ENCODE measurements at places on chromosomes 3 and 15.

DNA sequence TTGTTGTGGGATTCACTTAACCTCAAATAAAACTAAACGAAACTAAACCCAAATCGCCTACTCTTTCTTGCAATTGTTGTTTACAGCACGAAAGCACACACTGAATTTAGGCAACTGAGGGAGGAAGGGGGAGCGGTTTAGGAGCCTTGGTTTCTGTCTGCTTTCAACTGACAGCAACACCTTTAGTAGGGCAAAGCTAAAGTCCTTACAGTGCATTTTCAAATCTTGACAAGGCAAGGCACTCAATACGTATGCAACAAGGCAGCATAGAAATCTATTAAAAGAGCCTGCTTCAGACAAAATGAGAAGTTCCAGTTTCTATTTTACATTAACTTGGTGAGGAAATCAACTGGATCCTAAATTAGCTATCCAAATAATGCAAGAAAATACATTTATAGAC lies 174.6 kb downstream of the CHST2 start:
- peak; percentile 13 for DNase-seq

DNA sequence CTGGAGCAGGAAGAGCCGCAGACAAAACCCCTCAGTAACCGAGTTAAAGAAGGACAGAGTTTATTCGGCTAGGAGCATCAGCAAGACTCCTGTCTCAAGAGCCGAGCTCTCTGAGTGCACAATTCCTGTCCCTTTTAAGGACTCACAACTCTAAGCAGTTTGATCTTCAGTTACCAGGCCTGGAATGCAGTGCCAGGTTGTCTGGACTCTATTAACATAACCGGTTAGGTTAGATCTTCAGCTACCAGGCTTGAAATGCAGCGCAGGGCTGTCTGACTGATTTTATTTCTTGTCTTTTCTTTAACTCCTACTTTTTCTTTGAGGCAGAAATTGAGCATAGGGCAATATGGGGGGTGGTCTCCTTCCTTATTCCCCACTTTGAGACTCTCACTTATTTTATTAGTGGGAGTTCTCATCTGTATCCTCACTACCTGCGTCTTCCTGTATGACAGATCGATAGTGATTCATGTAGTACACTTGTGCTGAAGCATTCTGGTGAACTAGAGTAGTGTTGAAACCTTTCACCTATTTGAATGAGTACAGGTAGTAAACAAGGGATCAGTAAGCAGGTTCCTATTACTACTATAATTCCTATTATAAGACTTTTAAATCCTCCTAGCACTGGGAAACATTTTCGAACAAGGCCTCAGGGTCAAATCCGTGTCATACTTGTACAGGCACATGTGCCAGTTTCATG lies 325.0 kb downstream of the CGGBP1 start:
- DNase-seq: no peak

DNA sequence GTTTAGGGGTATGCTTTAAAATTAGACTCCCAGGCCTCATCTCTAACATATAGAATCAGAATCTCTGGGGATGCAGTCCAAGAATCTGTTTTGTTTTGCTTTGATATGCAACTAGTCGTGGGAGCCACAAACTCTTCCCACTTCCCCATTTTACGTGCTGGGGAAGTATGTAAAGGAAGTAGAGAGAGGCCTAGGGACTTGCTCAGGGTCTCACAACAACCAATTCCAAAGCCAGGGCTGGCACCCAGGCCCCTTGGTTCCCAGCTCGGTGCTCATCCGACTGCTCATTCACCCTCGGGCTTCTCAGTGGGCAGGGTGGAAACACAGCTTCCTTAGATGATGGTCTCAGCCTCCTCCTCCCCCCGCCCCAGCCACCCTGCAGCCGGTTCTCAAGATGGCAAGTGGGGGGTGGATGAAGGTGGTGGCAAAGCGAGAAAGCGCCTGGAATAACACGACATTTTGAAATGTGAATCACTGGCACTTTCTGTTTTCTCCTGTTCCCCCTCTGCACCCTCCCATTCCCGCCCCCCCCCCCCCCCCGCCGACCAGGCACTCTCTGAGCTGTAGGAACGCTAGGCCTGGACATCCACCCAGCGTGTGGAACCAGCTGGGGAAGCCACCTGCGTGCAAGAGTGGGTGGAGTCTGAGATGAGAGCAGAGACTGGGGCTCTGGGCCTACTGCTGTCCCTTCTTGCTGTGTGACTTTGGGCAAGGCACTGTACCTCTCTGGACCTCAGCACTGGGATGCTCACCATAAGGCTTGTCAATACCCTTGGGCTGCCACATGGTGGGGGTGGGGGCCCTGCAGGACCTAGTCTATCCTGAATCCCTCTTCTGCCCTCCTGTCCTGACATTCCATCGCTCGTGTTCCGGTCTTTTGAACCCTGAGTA lies 214.5 kb downstream of the RPLP1 start:
- DNase-seq: peak; percentile 77

- peak; percentile 59 for DNase-seq
Observed at GRCh38 chr3:38507120-38507519, 11.0 kb downstream of the EXOG start.

DNA sequence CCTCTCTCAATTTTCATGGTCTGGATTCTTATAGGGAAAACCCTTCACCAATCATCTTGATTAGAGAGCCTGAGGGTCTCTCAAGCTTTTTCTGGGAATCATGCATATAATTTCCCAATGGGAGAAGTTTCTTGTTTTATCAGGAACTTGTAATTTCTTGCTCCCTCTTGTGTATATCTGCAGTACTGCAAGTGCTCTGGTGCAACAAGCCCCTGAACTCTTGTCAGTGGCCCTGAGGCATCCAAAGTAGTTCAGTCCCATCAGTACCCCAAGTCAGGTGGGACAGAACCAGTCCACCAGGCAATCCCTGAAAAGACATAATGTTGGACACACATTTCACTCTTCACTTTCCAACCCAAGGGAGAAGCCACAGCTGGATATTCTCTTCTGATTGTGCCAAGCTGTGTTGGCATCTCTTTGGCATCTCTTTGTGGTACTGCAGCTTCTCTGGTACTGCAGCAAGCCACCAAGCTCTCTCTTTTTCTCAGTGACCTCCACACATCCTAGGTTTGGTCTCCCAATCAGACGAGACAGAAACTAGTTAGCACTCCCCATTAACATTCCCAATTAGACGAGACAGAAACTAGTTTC lies 214.5 kb downstream of the ZIC4 start:
- DNase-seq: no peak

DNA sequence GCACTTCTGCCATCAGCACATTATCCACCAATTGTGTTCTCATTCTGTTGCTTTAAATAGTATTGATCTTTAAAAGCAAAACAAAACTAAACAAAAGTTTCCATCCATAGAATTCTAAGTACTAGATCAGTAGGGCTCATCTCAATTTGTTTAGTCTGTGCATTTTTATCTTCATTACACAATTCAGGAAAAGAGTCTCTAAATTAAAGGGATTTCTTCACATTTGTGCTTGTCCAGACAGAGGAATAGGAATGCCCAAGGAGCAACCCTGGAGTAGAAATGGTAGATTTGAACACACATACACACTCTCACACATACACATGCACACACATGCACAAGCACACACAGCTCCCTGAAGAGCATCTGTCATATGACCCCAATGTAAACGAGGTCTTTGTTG lies 21.4 kb downstream of the LMCD1 start:
- DNase-seq: no peak

- no peak for DNase-seq
Observed at GRCh38 chr3:145739926-145740325, 421.1 kb downstream of the PLOD2 start.

DNA sequence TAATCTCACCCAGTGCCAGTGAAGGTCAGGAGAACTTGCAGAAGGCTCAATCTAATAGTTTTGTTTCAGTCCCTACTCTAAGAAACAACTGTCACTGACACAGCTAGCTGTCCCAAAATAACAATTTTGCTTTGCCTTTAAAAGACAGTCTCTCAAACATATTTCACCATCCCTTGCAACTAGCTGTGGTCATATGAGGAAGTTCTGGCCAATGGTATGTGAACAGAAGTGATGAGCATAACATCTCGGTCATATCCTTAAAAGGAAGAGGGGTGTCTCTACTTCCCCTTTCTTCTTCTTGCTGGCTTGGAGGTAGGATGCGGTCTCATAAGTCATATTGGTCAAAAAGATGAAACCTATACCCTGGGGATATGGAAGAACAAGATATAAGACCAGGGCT lies 198.1 kb downstream of the NEK10 start:
- no peak for DNase-seq

GRCh38 chr15:78212546-78213424 lies 21.6 kb downstream of the ACSBG1 start:
- no peak for DNase-seq

GRCh38 chr15:80199869-80200268 lies 47.1 kb downstream of the FAH start:
- no peak for DNase-seq

DNA sequence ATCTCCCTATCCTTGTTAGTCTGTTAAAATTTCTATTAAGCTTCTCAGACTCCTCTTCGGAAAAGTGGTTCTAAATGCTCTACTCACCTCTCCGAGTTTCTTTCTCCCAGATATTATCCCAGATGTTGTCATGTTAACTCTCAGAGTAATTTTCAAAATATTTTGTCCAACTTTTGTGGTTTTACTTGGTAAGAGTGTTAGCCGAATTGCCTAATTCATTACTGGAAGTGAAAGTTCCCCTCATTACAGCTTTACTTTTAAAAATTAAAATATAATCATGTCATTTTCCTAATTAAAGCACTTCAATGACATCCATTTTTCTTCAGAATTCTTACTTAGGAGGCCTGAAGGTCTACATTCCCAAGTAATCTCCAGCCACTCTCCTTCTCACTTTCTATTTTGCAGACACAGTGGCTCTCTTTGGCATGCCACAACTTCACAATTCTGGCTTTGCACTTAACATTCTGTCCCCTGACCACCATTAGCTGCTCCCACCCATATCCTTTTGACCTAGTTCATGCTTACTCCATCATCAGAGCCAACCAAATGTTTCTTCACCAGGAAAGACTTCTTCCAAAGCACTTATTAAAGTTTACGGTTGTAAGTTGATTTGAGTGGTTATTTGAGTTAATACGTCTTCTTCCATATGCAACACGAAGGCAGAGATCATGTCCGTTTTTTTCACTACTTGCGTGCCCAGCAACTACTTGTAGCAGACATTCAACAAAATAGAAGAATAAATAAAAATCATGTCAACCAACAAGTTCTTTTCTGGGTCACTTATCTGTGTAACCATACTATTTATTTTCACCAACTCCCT lies 10.2 kb upstream of the TIPARP start:
- no peak for DNase-seq

- DNase-seq: peak; percentile 17
Observed at GRCh38 chr3:75001330-75001729, 386.9 kb upstream of the CNTN3 start.

- no peak for DNase-seq
Observed at GRCh38 chr3:15102256-15102655, 3.3 kb upstream of the RBSN start.

- no peak for DNase-seq
Observed at GRCh38 chr15:91630090-91630489, 223.4 kb upstream of the SLCO3A1 start.

GRCh38 chr3:10498271-10498670 lies 7.1 kb downstream of the ATP2B2 start:
- no peak for DNase-seq

GRCh38 chr3:115698851-115699591 lies 75.7 kb downstream of the GAP43 start:
- no peak for DNase-seq

DNA sequence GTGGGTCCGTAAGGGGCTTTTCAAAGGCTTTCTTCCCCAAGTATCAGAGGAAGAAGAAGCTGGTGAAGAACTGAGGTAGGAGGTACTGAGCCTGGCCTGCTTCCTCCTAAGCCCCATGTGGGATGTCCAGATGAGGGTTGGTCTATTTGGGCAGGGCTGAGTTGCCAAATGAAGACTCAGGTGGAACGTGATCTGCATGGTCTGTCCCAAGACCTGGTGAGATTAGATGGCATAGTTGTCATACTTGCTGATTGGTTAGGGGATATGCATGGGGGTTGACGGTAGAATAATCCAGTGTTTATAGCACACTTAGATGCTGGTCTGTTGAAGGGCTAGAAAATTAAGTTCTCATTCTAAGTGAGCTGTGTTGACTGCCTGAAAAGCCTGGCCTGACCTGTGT lies 36.3 kb upstream of the BSN start:
- DNase-seq: no peak

- no peak for DNase-seq
Observed at GRCh38 chr3:98584547-98584946, 8.9 kb downstream of the CPOX start.

GRCh38 chr3:72287956-72288355 lies 503.0 kb upstream of the PROK2 start:
- DNase-seq: no peak

- DNase-seq: no peak
Observed at GRCh38 chr3:16311960-16312451, 47.0 kb downstream of the OXNAD1 start.

GRCh38 chr3:149299938-149300801 lies 33.3 kb downstream of the TM4SF18 start:
- DNase-seq: no peak

GRCh38 chr15:70523616-70524015 lies 239.7 kb downstream of the UACA start:
- DNase-seq: no peak

DNA sequence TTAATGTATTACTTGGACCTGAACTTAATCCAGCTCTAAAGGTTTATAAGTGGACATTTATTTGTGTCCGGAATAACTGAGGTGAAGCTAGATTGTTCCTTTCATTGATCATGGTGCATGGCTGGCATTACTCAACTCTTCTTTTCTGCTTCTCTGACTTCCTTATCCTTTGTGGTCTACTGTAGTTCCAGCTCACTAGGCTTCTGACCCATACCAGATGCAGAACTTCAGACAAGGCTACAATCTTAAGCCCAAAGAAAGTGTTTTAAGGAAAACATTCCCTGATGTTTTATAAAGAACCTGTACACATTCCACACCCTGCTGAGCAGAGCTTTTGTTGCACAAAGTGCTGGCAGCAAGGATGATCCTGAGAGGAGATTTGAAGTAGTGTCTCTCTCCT lies 250.8 kb upstream of the TGFBR2 start:
- no peak for DNase-seq

- no peak for DNase-seq
Observed at GRCh38 chr3:65875393-65876027, 163.2 kb downstream of the MAGI1 start.

- DNase-seq: no peak
Observed at GRCh38 chr15:62241135-62241770, 76.2 kb upstream of the C2CD4B start.

DNA sequence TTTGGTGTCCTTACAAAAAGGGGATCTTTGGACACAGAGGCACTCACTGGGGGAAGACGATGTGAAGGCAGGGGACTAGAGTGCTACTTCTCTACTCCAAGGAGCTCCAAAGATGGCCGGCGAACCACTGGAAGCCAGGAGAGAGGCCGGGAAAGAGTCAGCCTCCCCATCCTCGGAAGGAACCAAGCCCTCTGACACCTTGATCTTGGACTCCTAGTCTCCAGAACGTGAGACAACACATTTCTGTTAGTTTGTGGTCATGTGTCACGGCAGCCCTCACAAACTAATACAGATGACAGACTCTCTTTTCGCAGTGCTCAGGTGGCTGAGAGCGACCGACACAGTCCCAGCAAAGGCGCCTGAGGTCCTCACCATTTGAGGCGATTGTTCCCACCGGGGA lies 24.4 kb upstream of the ATP2B2 start:
- DNase-seq: no peak

All from GM13976 (cell line).